Astrocyte (in vitro differentiated cells and primary cell): ENCODE measurements at places on chromosomes 7 and 10. TPM values are rescaled to one million over a fixed set of nuclear protein-coding genes. Genes with fewer than 3 reads are reported as not detected.

GRCh38 chr10:96416643-96417042, 57.8 kb upstream of the OPALIN start:
- DNase-seq, result peak; percentile 12
- H3K27ac ChIP-seq, result no peak overlapping the region
- no peak overlapping the region for H3K4me3 ChIP-seq
- H3K4me1 ChIP-seq, result no peaks in the 10 kb centered on the region

GRCh38 chr10:83995738-83996331, 143.5 kb upstream of the GHITM start:
- H3K27ac ChIP-seq, result no peak overlapping the region
- no peaks in the 10 kb centered on the region for H3K27me3 ChIP-seq
- no peak overlapping the region for H3K4me3 ChIP-seq
- no peaks in the 10 kb centered on the region for H3K36me3 ChIP-seq

GRCh38 chr10:133123050-133123745, 35.5 kb downstream of the ADGRA1 start:
- H3K4me1 ChIP-seq, result no peaks in the 10 kb centered on the region
- no peaks in the 10 kb centered on the region for H3K36me3 ChIP-seq
- H3K27ac ChIP-seq, result no peak overlapping the region
- H3K27me3 ChIP-seq, result no peaks in the 10 kb centered on the region
- DNase-seq, result no peak

- peak; percentile 6 for DNase-seq
- peaks cover 91% of the 10 kb centered on the region for H3K27me3 ChIP-seq
- H3K36me3 ChIP-seq, result no peaks in the 10 kb centered on the region
- H3K4me3 ChIP-seq, result no peak overlapping the region
- peaks cover 8% of the 10 kb centered on the region for H3K4me1 ChIP-seq
These were observed 4.8 kb upstream of the EVX1 start for GRCh38 chr7:27237735-27238334.

- H3K4me3 ChIP-seq, result no peak overlapping the region
- no peaks in the 10 kb centered on the region for H3K36me3 ChIP-seq
- DNase-seq, result no peak
- no peak overlapping the region for H3K27ac ChIP-seq
These were observed 442.5 kb downstream of the KIF20B start for GRCh38 chr10:90143937-90144336.

DNA sequence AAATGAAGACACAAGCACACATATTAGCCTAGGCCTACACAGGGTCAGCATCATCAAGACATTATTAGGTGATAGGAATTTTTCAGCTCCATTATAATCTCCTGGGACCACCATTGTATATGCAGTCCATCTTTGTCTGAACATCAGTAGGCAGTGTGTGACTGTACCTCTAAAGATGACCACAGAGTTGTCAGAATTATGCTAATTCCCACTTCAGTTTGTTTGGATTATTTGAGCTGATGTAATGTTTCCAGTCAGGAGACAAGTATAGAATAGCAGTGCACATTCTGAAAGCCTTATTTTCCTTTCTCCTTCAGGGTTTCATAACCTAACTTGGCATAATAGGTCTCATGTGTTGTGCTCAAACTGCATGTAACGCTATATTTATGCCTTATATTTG, 306.4 kb downstream of the NXPH1 start:
- DNase-seq, result no peak
- no peak overlapping the region for H3K4me3 ChIP-seq
- no peaks in the 10 kb centered on the region for H3K36me3 ChIP-seq

Gene GPR141
- not detected in 2 replicates for total RNA-seq
